G401 (cell line): ENCODE measurements at places on chromosomes 12 and 14. TPM values are rescaled to one million over a fixed set of nuclear protein-coding genes. Genes with fewer than 3 reads are reported as not detected.

GRCh38 chr12:119621878-119622277, 28.3 kb downstream of the TMEM233 start:
- DNase-seq, result no peak

DNA sequence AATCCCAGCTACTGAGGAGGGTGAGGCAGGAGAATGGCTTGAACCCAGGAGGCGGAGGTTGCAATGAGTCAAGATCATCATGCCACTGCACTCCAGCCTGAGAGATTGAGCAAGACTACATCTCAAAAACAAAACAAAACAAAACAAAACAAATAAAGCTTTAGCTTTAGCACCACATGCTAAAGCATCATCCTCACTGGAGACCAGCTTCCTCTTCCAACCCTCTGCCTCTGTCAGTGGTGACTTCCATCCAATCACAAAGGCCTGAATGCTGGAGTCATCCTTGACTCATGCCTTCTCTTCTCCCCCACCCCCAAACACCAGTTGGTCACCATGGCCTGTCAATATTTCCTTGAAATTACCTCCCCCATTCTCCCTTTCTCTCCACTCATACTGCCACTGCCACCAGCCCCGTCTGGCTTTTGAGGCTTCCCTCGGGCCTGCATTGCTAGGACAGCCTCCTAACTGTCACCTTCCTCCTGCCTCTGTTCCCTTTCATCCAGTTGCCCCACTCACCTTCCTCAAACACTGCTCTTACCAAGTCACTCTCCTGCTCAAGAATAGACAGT, 1.4 kb downstream of the ZNF385A start:
- no peak for DNase-seq

Gene SLC5A8
- total RNA-seq, result not detected in 2 replicates

Gene KRT78
- 0.61 TPM in 1 of 2 replicates, not detected in the other for total RNA-seq

- DNase-seq, result no peak
Measured at GRCh38 chr12:49662998-49663843, 39.9 kb downstream of the PRPF40B start.

Gene C12orf56
- total RNA-seq, result not detected in 2 replicates
